ENCODE measurements at places on chromosomes 16 and 17.

DNA sequence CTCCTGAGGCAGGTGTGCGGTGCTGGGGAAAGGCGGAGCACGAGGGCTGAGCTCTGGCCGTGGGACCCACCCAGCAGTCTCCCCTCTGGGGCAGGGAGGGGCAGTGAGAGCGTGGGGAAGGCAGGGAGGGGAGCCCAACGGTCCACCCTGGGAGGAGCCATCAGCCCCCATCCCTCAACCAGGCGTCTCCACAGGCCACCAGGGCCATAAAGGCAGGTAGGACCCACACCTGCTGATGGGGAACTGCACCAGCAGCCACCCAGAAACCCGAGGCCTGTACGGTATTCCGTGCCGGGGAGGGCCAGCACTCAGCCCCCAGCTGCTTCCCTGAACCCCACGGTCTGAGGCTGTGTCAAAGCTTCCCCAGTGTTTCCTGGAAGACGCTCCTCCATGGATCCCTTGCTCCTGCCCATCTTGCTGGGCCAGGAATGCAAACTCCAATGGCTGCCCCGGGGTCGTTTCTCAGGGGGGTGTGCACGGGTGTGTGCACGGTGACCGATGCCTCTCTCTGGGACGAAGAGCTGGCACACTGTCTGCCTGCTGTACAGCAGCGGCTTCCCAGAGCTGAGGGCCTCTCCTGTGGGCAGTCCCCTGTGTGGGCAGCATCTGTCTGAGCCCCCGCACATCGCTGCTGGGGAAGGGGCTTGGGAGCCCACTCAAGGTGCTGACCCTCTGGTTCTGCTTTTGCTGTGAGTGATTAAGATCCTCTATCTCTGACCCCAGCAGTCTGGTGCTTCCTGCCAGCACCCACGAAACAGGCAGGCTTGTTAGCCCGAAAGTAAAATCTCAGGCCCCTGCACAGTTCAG, 17.2 kb upstream of the METRNL start:
- no peak for DNase-seq

DNA sequence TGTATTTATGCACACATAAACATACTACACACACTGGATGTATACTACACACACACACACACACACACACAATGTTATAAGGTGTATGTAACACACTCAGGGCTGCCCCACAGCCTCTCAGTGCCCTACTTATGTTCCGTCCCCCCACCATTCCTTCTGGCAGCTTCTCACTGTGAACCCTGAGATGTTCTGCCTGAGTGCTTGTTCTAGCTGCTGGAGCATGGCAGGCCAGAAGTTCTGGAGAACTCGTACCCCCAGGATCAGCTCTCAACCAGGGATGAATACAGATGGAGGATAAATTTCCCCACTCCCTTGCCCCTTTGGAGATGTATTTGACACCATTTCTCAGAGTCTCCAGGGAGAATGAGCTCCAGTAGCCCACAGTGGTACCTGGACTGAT, 76.4 kb downstream of the CDH13 start:
- no peak for DNase-seq

- no peak for DNase-seq
These were observed 21.8 kb upstream of the RASD1 start for GRCh38 chr17:17518014-17518413.

GRCh38 chr16:75763204-75763603, 36.9 kb upstream of the CPHXL start:
- DNase-seq, result no peak

- DNase-seq, result no peak
These were observed 74.3 kb downstream of the LMF1 start for GRCh38 chr16:896261-897199.

DNA sequence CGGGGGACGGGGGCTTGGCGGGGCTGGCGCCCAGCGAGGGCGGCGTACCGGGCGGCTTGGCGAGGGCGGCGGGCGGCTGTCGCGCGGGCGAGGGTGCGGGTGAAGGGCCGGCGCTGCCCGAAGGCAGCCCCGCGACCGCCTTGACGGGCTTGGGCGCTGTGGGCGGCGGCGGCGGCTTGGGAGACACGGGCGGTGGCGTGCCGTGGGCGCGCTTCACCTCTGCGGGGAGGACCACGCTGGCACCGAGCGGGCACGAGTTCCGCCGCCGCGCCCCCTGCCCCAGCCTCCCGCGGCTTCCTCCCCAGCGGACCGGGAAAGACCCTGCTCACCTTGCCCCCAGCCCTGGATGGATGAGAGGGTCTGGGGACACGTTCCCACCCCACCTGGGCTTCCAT, 17.3 kb downstream of the CASKIN1 start:
- no peak for DNase-seq

GRCh38 chr16:56781528-56781961, 51.6 kb downstream of the NUP93 start:
- DNase-seq, result no peak

Data from activated CD4-positive, alpha-beta T cell treated with anti-CD3 and anti-CD28 coated beads, Interleukin-2, Interleukin-6, amounts not matched to agents 100 ng/mL and 50 ng/mL, durations not matched to agents 16 hours and 8 hours (primary cell).